ENCODE measurements at places on chromosomes 6 and 20. TPM values are rescaled to one million over a fixed set of nuclear protein-coding genes. Genes with fewer than 3 reads are reported as not detected.

DEFB125 gene
- total RNA-seq: not detected

MYBL2 gene
- total RNA-seq: 10.3 TPM

CST5 gene
- not detected for total RNA-seq

TUBB2B gene
- 2.9 TPM for total RNA-seq

NTSR1 gene
- total RNA-seq: 0.27 TPM

Data from endothelial cell of coronary artery (primary cell).